ENCODE measurements at places on chromosomes 7 and 10.

GRCh38 chr7:44324204-44324480 lies 1.3 kb downstream of the CAMK2B start:
- DNase-seq: no peak

DNA sequence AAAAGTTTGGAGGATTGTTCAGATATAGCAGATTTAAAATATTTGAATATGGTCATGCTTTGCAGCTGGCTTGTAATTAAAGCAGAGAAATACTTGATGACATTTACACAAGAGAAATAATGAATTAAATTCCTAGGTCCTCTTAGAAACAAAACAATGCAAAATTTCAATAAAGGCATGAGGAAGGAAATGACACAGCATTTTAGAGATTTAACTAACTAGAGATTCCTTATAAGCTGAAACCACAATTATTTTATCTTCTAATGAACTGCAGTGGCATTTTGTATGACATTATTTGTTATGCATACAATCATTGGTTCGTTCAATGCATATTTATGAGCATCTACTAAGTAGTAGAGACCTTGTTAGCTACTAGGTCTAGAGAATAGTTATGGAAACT lies 490.9 kb downstream of the ZWINT start:
- no peak for DNase-seq

DNA sequence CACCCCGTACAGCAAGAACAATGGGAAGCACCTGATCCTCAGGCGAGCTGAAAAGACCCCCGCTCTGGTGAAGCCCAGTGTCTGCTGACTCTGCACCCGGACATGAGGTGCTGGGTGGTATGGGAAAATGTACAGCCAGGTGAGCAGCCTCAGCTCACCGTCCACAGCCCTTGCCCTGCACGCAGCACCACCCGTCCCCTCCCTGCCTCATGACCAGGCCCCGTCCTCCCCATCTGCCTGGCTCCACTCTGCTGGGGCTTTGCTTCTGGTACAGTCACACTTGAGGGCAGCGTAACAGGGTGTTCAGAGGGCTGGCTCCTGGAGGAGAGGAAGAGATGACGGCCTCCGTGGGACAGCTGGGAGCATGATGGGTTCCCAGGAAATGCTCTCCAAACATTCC lies 49.1 kb downstream of the NCAPG2 start:
- no peak for DNase-seq

- no peak for DNase-seq
Observed at GRCh38 chr7:84865560-84865959, 321.3 kb downstream of the SEMA3D start.

Measured in DMS79 treated with DMSO at 0.1 percent for 48 hours (cell line).